Stimulated activated CD8-positive, alpha-beta memory T cell treated with anti-CD3 and anti-CD28 coated beads, Interleukin-4, amount 100 ng/mL, for 4 hours (primary cell): ENCODE measurements at places on chromosomes 4 and X.

DNA sequence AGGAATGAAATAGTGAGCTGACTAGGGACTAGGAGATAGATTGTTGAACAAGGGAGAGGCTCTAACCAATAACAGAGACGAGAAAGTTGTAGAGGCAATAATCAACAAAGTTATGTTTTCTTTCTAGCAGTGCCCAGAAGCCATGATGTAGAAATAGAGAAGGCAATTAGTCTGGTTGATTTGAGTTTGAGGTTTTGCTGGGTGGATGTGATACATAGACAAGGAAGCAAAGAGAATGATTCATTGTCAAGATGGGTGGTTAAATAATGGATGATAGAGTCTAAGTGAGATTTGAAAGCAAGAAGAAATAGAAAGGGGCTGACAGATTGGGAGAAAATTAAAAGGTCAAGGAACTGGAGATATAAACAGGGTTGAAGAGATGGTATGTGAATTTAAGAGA lies 11.2 kb downstream of the RBM41 start:
- DNase-seq = no peak

GRCh38 chrX:70346418-70347070 lies 56.6 kb downstream of the KIF4A start:
- DNase-seq = no peak

GRCh38 chr4:13409324-13409723 lies 74.8 kb downstream of the RAB28 start:
- DNase-seq = no peak

GRCh38 chrX:40863671-40864070 lies 128.3 kb upstream of the MED14 start:
- no peak for DNase-seq

- no peak for DNase-seq
Measured at GRCh38 chr4:47862297-47862696, 24.4 kb upstream of the CORIN start.

- DNase-seq = no peak
Measured at GRCh38 chr4:133996431-133997121, 205.0 kb downstream of the PABPC4L start.

- no peak for DNase-seq
Measured at GRCh38 chr4:101158134-101158482, 189.2 kb downstream of the PPP3CA start.
